Fibroblast of pulmonary artery (primary cell): ENCODE measurements at places on chromosomes 4 and X.

GRCh38 chr4:159227984-159228383 is 125.1 kb downstream of the RAPGEF2 start:
- DNase-seq, result peak; percentile 93

DNA sequence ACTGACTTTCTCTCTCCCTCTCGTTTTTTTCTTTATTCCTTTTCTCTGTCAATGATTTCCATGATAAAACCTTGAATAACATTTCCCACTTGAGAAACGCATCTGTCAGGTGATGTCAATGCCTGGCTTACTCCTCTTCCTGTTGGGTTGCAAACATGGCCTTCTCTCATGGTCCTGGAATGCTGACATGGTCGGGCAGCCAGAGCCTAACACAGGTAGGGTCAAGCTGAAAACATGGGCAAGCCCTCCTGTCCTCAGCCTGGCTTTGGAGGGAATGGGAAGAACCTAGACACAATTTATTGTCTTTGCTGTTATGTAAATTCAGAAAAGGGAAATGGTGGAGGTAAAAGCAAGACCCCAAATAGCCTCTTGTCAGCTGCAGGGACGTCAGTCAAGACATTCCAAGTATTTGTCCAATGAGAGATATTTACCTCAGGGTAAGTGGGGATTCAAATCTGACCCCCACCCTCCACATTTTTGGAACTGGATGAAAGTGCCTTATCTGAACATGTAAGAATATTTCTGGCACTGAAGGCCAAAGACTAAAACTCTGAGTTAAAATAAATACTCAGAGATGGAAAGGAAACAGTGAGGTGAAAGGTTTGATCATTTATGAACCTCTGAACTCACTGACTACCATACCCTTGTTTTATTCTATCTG is 473.8 kb downstream of the SPRY1 start:
- DNase-seq, result no peak

- DNase-seq, result peak; percentile 96
Observed at GRCh38 chr4:73729534-73730165, 10.7 kb upstream of the CXCL8 start.

DNA sequence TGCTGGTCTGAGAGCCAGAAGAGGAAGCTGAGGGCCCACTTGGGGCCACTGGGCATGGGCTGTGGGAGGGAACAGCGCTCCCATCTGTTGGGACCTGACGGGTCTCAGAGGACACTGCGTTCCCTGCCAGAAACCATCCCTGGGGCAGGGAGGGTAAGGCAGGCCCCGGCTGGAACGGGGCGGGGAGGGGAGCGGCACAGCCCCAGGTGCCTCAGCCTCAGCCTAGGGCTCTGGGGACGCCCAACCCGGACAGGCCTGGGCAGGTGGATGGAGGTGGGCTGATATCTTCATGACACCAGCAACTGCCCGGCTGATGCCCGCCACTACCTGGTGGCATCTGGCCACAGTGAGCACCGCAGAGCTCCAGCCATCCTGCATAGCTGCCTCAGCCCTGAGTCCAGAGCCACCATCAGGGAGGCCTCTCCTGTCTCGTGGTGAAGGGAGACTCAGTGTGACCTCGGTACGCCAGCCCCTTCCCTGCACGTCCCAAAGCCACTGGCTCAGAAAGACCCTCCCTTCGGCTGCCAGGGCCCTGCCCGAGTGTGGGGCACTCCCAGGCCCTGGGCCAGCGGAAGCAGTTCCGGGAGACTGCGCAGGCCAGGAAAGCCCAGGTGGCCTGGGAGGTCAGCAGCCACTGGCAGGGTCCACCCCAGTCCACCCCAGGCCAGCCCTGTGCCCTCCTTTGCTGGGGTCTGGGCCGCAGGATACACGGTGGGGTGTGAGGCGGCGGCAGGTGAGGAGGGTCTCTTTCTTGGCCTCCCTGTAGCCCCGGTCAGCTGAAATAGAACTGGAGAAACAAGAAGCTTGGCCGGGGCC is 34.6 kb upstream of the FGFR3 start:
- no peak for DNase-seq

GRCh38 chr4:111666826-111667360 is 478.4 kb upstream of the FAM241A start:
- no peak for DNase-seq

DNA sequence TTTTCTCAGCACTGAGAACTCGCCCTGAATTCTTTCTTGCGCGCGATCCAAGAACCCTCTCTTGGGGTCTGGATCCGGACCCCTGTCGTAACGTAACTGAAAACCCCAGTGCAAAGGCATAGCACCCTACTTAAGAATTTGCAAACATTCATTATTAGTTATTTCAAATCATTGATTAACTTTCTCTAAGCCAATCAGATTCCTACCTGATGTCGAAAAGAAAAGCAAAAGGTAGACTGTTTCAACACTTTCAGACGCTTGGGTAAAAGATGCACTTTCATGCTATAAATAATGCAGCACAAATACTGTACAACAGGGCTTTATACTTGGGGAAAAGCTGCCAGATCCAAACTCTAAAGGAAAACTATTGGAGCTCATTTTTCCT is 817 bp upstream of the WDR19 start:
- DNase-seq, result no peak

DNA sequence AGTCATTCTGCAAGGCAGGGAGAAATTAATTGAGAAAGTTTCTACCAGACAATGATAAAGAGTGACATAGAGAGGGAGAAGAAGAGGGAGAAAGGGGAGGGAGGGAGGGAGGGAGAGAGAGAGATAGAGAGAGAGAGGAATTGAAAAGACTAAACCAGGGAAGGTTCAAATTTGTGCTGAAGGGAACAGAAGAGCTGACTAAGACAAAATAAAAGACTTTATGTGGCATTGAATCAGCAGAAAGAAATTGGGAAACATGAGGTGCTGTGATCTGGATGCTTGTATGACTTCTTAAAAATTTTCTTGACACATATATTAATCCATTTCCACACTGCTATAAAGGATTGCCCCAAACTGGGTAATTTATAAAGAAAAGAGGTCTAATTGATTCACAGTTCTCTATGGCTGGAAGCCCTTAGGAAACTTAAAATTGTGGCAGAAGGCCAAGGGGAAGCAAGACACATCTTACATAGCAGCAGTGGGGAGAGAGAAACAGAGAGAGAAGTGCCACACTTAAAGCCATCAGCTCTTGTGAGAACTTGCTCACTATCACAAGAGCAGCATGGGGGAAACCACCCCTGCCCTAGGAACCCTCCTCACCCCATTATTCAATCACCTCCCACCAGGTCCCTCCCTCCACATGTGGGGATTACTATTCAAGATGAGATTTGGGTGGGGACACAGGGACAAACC is 13.5 kb upstream of the CXCL6 start:
- no peak for DNase-seq

DNA sequence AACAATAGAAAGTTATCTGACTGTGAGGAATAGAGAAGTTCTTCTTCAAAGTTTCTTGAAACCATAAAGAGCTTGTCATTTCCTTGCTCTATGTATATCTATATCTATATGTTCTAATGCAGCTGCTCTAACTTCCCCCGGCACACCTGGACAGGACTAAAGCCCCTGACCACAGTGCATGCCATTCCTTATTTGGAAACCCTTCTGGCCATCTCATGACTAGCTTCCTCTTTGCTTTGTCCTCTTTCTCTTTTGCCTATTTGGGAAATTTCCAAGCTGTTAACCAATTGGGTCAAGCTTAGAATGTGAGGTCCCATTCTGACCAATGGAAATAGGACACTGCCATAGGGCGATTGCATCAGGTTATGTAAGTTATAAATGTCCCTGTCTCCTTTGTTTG is 1481.1 kb downstream of the STIM2 start:
- DNase-seq, result no peak

DNA sequence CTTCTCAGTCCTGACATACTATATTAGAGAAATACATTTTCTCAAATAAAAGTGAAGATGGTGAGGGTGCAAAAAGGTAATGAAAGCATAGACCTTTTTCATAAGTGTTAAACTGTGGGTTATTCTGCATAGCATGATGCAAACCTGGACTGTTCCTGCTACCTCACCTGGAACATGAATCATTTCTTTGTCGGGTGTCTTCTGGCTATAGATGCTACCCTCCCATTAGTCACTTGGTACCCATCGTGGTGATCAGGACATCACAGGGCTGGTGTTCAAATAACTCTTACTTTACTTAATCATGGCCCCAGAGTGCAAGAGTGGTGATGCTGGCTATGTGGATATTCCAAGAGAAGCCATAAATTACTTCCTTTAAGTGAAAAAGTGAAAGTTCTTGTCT is 264.7 kb upstream of the AGA start:
- DNase-seq, result no peak

DNA sequence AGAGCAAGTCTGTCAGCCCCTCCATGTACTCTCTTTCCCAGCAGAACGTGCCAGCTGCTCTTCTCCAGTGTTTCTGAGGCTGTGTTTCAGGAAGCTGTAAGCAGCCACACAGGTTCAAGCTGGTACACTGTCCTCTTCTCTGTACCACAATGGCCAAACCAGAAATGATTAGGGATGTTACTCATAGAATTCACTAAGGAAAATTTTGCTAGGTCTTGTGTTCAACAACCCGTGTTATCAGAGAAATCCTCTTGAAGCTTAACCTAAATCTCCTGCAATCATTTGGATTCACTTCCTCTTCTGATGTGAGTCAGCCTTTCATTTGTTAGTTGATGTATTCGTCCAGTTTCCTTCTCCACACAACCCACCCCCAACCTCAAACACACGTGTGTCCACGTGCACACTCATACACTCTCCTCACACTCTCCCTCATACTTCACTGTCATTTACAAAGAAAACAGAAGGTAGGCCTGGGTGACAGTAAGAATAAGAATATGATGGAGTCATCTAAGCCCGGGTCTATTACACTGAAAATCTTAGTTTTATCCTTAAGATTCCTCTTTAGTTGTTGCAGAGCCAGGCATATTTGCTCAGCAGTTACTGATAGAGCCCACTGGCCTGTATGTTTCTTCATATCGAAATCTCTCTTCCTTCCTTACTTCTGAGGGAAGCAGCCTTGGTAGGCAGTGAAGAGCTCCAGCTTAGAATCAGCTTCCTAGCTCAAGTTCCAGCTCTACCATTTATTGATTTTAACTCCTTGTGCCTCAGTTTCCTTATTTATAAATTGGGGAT is 63.4 kb downstream of the DCUN1D4 start:
- peak; percentile 16 for DNase-seq

GRCh38 chr4:54937501-54937900 is 187.9 kb downstream of the KDR start:
- DNase-seq, result peak; percentile 30

- no peak for DNase-seq
Observed at GRCh38 chrX:37677243-37677642, 8.3 kb upstream of the XK start.

DNA sequence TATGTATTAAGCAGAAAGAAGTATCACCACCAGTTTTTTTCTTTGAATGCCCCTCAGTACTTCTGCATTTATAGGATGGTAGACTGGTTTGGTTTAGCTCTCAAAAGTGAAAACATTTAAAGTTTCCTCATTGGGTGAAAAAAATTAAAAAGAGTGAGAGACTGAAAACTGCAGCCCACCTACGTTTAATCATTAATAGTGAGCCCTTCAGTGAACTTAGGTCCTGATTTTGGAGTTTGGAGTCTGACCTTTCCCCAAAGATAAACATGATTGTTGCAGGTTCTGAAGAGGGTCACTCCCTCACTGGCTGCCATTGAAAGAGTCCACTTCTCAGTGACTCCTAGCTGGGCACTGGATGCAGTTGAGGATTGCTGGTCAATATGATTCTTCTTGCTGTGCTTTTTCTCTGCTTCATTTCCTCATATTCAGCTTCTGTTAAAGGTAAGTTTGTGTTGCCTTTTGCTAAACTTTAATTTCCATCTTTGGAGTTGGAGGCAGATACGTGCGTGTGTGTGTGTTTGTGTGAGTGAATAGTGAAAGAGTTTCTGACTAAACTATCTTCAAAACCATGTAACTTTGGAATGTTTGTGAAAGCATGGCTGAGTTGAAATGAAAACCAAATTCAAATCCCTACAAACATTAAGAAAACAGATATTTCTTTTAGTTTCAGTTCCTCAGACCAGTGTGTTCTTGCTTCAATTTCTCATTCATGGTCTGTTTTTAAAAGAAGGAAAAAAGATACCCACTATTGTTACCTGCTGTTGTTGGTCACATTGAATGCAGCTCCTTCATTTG is at the start of gene MTTP:
Gene MTTP (plus strand): TSS at position 295 of the 795 bp plus-strand sequence. CDS start 86 bp downstream, at position 381.
- no peak for DNase-seq

DNA sequence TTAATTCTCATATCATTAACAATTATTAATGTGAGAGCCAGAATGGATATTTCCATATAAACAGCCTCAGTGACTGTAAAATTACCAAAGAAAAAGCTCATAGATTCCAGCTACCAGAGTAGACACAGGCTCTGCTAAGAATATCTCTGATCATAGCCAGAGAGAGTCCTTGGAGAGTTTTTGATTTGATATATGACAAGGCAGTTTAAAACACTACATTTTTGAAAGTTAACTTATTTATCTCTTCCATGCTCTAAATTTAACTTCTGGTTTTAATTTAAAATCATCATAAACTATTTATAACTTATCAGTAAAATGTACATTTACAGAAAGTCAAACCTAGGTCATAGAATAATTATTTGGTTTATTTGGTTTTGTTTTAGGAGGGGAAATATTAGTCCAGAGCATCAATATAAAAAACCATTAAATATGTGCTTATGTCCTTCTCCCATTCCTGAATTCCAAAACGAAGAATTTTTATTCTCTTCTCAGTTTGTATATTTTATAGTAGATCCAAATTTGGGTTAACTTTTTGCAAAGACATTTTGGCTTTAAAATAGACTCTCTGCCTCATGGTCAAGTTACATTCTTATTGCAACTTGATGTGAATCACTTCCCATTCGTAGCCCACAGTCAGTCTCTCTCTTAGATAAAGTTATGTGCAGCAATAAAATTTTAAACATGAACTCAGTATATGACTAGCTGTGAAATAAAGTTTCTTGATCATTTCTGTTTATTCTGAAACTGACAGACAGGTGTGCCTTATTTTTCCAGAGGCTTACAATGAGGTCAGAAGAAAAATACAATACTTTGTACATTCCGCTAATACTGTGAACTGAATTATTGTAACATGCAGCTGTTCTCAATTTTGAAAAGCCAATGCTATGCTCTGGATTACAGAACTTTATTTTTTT is 267.1 kb downstream of the PAPSS1 start:
- DNase-seq, result peak; percentile 11

- DNase-seq, result peak; percentile 72
Observed at GRCh38 chr4:165464813-165465381, 86.1 kb downstream of the CPE start.

GRCh38 chr4:152045807-152046571 is 285.2 kb upstream of the GATB start:
- DNase-seq, result peak; percentile 4

DNA sequence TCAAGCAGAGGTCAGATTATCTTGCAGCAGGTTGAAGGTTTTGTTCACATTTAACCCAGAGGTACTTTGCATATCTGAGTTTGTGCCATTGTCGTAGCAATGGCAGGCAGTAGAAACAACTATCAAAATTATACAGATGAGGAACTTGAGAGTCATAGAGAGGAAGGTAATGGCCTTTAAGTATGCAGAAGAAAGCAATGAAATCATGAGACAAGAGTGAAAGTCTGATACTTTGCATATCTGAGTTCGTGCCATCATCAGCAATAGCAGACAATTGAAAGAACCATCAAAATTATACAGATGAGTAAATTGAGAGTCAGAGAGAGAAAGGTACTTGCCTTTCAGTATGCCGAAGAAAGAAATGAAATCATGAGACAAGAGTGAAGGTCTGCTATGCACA is 154.1 kb downstream of the NLGN4X start:
- no peak for DNase-seq
